NCI-H2171 (cell line): ENCODE measurements at places on chromosomes 2 and 18.

- no peak for DNase-seq
Observed at GRCh38 chr2:231687133-231687852, 21.0 kb upstream of the PTMA start.

- DNase-seq, result no peak
Observed at GRCh38 chr2:172693037-172693436, 42.6 kb upstream of the RAPGEF4 start.

DNA sequence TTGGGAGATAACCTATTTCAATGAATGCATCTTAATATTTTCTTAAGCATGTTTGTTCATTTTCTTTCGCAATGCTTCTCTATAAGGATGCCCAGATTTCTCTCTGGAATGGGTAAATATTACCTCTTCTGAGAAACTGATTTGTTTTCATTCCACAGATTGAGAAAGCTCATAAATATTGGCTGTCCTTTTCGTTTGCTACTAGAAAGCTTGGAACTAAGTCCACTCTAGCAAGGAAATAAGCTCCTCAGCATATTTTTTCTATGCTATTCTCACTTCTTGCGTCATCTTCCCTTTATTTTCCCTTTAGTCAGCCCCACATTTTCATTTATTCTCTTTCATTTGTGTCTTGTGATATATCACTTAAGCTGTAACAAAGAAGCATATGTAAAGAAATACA, 76.3 kb downstream of the ANTXR1 start:
- no peak for DNase-seq

DNA sequence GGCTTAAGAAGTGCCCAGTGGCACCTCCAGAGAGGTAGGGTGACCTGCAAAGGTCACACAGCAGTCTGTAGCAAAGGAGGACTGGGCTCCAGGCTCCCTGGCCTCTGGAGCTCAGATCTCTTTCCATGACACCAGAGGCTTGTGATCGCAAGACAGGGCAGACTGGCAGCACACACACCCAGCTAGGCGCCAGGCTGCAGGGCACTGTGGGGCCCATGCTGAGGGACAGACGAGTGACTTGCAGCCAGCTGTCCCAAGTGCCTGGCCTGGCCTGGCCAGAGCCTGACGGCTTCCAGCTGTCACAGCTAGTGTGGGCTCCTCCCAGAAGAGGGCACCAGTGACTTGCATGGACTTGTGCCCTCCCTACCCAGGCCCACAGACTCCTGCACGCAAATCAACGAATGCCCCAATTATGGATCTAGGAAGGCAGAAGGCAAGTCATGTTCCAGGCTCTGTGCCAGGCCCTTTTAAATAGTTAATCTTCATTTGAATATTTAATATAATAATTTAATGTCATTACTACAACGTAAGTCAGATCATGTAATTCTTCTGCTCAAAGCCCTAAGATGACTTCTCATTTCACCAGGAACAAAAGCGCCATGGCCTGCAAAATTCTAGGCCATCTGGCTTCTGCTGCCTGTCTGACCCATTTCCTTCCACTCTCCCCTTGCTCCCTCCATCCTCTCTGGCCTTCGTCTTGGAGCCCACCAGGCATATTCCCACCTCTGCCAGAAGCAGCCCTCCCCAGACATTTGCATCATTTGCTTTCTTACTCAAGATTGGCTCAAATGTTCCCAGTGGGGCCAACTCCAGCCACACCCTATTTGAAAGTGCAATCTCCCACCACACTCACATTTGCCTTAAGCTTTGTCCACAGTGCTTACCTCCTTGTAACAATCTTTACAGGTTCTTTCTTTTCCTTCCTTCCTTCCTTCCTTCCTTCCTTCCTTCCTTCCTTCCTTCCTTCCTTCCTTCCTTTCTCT, 3.7 kb upstream of the SPEG start:
- DNase-seq, result peak; percentile 17

GRCh38 chr2:107088156-107088555, 202.2 kb upstream of the ST6GAL2 start:
- DNase-seq, result no peak

DNA sequence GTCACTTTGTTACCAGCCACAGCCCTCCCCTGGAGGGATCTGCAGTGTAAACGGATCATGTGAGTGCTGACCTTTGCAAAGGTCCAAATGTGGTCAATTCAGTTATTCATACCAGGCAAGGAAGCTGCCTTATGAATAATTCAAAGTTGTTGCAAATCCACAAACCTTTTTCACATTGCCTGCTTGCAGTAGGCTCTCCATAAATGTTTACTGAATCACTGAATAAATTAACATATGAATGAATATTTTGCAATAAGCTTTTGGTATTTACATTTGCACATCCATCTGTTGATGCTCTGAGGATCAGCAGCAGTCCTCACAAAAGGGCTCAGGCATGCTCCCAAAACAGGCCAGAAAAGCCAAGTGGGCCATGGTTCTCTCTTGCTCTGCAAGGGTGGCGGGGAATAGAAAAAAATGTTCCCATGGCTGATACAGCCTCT, 156.8 kb downstream of the VAPA start:
- DNase-seq, result no peak

GRCh38 chr2:37262522-37262921, 31.1 kb downstream of the NDUFAF7 start:
- DNase-seq, result no peak

DNA sequence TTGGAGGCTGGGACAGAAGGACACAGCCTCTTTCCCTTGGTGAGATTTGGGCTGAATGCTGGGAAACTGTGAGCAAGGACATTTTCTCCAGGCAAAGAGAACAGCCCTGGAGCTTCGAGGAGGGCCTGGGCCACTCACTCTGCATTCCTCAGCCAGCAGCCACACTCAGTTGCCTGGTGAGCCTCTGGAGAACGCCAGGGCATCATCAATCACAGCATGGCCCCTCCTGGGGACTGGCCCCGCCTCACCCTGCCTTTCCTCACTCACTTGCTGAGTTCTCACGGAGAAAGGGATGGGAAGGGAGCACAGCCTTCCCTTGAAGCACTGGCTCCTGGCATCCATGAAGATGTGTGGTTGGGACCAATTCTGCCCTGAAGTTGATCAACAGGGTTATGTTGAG, 55.0 kb downstream of the APOB start:
- no peak for DNase-seq

- no peak for DNase-seq
Observed at GRCh38 chr2:68809324-68810240, 61.6 kb downstream of the BMP10 start.

DNA sequence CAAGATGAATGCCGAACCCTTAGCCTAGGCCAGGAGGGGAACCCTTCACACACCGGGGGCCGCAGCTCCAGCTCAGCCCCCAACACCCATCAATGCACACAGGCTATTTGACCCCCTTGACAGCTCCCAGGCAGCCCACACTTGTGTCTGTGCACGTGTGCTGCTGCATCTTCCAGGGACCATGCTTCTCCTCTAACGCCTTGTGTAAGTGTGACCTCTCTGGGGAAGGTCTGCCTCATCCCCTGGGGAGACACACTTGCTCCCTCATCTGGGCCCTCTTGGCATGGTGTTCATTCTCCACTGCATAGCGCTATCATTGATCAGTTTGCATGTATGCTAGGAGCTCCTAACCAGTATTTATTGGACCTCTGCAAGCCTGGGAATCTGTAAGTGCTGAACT, 120.0 kb upstream of the FHL2 start:
- DNase-seq, result no peak

DNA sequence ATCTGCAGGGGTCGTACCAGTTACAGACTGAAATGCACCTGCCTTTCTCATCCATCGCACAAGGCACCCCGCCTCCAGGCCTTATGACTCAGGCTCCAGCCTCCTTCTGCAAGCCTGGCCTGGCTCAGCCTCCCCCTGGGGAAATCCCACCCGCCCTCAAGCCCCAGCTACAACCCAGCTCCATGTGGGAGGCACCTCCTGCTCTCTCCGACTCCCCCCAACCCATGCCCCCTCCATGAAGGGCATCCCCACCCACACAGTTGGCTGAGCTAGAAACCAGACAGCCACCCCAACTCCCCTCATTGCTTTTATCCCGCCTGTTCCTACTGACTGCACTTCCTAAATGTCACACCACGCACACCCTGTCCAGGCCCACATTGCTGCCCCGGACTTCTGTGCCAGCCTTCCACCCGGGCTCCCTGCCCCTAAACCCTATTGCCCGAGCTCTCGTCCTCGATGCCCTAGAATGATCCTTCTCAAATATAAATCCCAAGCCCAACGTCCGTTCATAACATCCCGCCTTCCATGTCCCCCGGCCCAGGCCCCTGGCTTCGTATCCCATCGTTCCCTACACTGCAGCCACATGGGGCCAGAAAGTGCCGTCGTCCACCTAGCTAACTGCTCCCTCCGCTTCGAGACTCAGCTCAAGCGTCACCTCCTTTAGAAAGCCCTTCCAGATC, 9.9 kb downstream of the DNMT3A start:
- no peak for DNase-seq
